Cardiac septum (tissue), 1 donor: ENCODE measurements at places on chromosomes 6 and 20.

DNA sequence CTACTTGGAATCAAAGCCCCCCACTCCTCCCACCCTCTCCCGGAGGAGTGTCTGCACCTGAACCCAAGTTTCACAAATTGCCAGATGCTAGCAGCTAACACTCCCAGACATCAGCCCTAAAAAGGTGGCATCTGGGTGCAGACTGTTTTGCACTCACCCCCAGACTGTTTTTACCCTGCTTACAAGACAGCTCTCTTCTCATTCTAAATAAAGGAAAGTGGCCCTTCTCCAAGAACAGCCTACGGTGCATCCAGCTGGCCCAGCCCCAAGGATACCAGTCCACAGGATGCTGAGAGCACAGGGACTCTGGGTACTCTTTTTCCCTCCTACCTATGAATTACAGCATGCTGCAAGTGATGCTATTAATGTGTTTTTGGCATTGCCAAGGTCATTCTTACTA, 842.0 kb upstream of the FLRT3 start:
- no peak for DNase-seq

- no peak for DNase-seq
These were observed 3.2 kb downstream of the PRRT1 start for GRCh38 chr6:32148289-32149091.

- no peak for DNase-seq
These were observed 96.3 kb downstream of the LYRM2 start for GRCh38 chr6:89542081-89542857.

DNA sequence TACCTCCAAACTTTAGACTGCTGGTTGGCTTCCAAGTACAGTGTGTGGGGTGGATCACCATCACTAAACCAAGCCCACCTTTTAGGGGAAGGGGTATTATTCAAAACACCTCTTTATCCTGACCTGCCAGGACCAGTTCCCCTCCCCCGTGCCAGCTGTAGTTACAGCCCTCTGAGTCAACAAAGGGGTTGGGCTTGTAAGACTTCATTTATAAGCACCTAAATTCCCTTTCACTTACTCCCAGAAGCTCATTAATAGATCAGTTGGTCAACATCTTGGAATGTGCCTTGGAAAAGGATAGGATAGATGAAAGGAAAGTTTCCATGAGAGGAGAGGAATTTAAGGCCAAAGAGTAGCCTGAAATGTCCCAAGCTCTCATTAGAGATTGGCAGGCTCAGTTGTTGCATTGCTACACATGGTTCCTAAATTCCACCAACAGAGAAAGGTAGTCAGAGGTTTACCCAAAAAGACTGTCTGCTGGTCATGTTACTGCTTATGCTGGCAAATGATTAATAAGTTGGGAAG, 59.2 kb downstream of the TNFAIP3 start:
- no peak for DNase-seq

- peak; percentile 35 for DNase-seq
These were observed 9.9 kb upstream of the GTSF1L start for GRCh38 chr20:43736588-43737158.

GRCh38 chr20:52630138-52630537, 342.0 kb upstream of the TSHZ2 start:
- DNase-seq = no peak
